Activated CD4-positive, alpha-beta T cell treated with anti-CD3 and anti-CD28 coated beads for 4 hours (primary cell): ENCODE measurements at places on chromosomes 2 and 18.

- peak; percentile 20 for DNase-seq
These were observed 5.3 kb upstream of the NEU4 start for GRCh38 chr2:241803387-241804325.

GRCh38 chr2:40452786-40453185, 896 bp upstream of the SLC8A1 start:
- DNase-seq = no peak

GRCh38 chr2:42073739-42074503, 26.1 kb downstream of the PKDCC start:
- no peak for DNase-seq

DNA sequence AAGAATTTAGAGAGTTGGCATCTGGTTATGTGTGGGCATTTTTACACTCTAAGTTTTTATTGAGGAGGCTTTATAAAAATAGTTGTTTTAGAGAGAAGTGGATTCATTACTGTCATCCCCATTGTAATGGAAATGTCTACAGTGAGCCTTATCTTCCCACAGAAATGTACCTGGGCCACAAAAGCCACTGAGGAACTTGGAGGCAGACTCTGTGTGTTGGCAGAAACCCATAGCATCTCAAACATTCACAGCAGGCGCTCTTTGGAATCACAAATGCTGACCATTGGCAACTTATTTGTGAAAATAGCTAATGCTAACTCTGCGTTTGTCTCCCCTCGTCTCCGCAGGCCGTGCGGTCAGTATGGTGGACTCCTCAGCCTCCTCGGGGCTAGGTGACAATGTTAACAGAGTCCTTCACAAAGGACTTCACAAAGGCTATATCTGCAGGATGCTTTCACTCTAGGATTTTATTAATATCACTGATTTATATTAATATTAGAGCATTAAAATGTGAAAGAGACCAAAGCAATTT, 689.1 kb upstream of the POU3F3 start:
- no peak for DNase-seq

GRCh38 chr2:142130111-142131009, 456 bp downstream of the LRP1B start:
- DNase-seq = no peak

- DNase-seq = no peak
These were observed 117.6 kb downstream of the ZNF407 start for GRCh38 chr18:74715306-74715705.

DNA sequence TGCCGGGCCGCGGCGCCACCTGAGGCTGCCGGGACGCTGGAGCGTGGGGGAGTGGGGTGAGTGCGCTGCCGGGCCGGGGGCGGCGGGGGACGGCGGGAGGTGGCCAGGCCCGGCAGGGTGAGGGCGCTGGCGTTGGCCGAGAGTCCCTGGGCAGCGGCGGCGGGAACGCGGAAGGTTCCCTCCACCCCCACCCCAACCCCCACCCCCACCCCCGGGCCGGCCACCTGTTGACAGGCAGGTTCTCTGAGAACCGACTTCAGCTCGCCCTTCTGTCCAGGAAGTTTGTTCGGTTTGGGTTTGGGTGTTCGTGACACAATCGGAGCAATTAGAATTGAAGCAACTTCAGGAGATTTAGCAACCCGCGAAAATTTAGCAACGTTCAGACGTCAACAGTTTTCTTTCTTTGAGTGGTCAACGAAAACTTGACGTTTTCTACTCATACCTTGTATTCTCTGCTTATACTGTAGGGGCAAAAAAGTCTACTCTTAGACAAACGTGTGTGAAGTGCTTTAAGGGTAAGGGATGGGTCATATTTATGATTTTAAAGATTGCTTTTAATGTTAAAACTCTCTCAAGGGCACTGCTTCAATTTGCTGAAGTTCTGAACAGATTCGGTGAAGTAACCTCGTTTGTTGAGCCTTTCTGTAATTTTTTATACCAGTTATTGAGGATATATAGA, 9.3 kb downstream of the OTX1 start:
- DNase-seq = no peak

DNA sequence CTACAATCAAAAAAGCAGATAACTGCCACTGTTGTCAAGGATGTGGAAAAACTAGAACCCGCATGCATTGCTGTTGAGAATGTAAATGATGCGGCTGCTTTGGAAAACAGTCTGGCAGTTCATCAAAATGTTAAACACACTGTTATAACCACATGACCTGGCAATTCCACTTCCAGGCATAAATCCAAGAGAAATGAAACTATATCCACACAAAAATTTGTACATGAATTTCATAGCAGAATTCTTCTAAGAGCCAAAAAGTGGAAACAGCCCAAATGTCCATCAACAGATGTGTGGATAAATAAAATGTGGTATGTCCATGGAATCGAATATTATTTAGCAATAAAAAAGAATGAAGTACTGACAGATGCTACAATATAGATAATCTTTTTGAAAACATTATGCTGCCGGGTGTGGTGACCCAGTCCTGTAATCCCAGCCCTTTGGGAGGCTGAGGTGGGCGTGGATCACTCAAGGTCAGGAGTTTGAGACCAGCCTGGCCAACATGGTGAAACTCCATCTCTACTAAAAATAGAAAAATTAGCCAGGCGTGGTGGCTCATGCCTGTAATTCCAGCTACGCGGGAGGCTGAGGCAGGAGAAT, 32.0 kb downstream of the ERCC3 start:
- no peak for DNase-seq
